ENCODE measurements at places on chromosomes 11 and 22. TPM values are rescaled to one million over a fixed set of nuclear protein-coding genes. Genes with fewer than 3 reads are reported as not detected.

DNA sequence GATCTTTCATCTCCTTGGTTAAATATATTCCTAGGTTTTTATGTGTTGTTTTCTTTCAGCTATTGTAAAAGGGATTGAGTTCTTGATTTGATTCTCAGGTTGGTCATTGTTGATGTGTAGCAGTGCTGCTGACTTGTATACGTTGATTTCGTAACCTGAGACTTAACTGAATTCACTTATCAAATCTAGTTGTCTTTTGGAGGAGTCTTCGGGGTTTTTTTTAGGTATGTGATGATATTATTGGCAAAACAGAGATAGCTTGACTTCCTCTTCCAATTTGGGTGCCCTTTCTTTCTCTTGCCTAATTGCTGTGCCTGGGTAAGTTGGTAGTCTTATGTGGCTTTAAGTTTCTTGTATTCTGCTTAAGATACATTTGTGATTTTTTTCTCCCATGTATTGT lies 52.8 kb downstream of the CBL start:
- H3K27me3 ChIP-seq, result no peaks in the 10 kb centered on the region
- no peak overlapping the region for H3K27ac ChIP-seq
- H3K4me1 ChIP-seq, result no peaks in the 10 kb centered on the region
- no peak overlapping the region for H3K4me3 ChIP-seq

- no peak for DNase-seq
- H3K36me3 ChIP-seq, result peaks cover 50% of the 10 kb centered on the region
- no peaks in the 10 kb centered on the region for H3K27me3 ChIP-seq
- H3K4me1 ChIP-seq, result peaks cover 49% of the 10 kb centered on the region
Observed at GRCh38 chr11:8683115-8683807, 669 bp downstream of the RPL27A start.

DNA sequence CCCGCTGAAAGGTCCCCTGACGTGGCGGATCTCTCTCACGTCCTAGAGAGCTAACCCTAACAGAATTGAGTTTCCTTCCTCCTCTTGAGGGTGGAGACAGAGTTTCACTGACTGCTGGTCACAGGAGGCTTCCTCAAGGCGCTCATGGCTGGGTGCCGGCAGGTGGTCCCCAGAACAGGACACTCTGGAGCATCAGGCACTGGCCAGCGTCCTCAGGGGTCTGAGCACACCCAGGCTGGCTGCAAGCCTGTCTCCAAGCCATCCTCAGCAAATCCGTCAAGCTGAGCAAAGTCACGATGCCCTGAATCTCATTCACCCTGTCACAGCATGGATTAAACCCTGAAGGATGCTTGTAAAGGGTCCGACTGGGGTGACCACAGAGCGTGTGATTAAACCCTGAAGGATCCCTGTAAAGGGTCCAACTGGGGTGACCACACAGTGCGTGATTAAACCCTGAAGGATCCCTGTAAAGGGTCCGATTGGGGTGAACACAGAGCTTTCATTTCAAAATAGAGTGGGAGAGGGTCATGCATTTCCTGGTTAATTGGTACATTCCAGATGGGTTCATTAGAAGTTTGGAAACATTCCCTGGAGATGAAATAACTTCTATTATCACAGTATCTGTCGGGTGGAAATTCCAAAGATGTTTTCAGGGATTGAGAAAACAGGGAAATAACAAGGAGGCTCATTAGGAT lies 473.0 kb downstream of the BRD1 start:
- H3K27ac ChIP-seq, result no peak overlapping the region
- no peak overlapping the region for H3K4me3 ChIP-seq
- H3K4me1 ChIP-seq, result no peaks in the 10 kb centered on the region
- no peak for DNase-seq

GRCh38 chr22:22853713-22854112 lies 33.9 kb upstream of the IGLL5 start:
- H3K27ac ChIP-seq, result no peak overlapping the region
- DNase-seq, result no peak
- no peaks in the 10 kb centered on the region for H3K4me1 ChIP-seq

DNA sequence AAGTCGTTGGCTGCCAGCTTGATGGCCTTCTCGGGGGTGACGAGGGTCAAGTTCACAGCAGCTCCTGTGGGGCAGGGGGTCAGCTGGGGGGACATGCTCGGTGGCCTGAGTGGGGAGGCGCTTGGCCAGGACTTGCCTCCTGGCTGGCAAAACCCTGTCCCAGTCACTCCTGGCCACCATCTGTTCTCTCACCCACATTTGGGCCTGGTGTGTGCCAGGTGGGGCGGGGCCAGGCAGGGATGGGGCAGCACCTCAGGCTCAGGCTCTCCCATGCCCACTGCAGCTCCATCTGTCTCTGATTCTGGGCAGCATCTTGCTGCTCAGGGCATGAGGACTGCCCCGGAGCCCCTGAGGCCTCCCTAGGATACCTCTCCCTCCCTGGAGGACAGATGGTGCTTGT lies 3.7 kb upstream of the CEND1 start:
- peaks cover 42% of the 10 kb centered on the region for H3K4me1 ChIP-seq
- peaks cover 16% of the 10 kb centered on the region for H3K27me3 ChIP-seq
- no peak for DNase-seq
- H3K4me3 ChIP-seq, result no peak overlapping the region
- H3K36me3 ChIP-seq, result peaks cover 32% of the 10 kb centered on the region

- H3K27me3 ChIP-seq, result no peaks in the 10 kb centered on the region
- peaks cover 46% of the 10 kb centered on the region for H3K36me3 ChIP-seq
- H3K4me3 ChIP-seq, result no peak overlapping the region
- peaks cover 46% of the 10 kb centered on the region for H3K4me1 ChIP-seq
- peak overlapping the region; percentile 82 for H3K27ac ChIP-seq
- no peak for DNase-seq
Observed at GRCh38 chr11:34656062-34656720, 35.3 kb downstream of the EHF start.

DNA sequence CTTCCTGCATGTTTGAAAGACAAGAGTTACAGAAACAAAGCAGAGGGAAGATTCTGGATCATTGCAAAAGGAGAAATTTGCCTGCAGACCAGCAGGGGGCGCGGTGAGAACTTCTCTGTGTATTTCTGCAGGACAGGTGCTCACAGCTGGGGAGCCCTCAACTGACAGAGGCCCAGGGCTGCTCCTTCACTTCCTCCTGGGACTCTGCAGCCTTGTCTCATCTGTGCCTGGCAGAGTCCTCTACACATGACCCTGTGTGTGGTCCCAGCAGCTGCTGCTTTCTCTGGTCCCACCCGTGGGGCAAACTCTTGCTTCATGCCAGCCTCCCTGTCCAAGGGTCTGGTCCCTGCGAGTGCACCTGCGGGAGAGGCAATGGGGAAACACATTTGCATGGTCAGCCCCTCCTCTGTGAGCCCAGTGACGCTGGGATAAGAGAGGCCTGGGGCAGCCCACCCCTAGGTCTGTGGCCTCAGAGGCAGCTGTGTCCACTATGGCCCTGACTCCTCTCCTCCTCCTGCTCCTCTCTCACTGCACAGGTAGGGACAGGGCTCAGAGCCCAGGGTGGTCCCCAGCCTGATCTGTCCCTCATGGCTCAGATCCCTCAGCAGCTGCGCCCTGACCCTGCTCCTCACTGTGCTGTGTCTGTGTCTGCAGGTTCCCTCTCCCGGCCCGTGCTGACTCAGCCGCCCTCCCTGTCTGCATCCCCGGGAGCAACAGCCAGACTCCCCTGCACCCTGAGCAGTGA lies 43.2 kb upstream of the VPREB1 start:
- H3K4me3 ChIP-seq, result no peak overlapping the region
- H3K27me3 ChIP-seq, result peaks cover 16% of the 10 kb centered on the region
- H3K27ac ChIP-seq, result no peak overlapping the region

GRCh38 chr11:11580841-11581411 lies 40.9 kb downstream of the GALNT18 start:
- DNase-seq, result no peak
- no peaks in the 10 kb centered on the region for H3K4me1 ChIP-seq
- no peaks in the 10 kb centered on the region for H3K36me3 ChIP-seq

DNA sequence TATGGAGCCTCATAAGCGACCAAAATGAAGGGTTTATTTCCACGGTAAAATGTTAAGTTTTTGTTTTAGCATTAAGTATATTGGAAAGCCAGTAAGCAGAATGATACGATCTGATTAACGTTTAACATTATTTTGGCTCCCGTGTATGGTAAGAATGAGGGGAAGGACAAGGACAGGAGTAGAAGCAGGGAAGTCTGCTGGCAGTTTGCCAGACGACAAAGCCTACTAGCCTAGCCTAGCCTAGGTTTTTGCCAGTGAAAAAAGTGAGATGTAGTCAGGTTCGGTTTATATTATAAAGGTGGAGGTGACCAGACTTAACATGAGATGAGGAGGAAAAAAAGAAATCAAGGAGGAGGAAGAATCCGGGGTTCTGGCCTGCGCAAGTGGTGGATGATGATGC lies 78.9 kb upstream of the ARHGAP32 start:
- H3K27me3 ChIP-seq, result no peaks in the 10 kb centered on the region
- no peaks in the 10 kb centered on the region for H3K36me3 ChIP-seq
- no peaks in the 10 kb centered on the region for H3K4me1 ChIP-seq
- H3K4me3 ChIP-seq, result no peak overlapping the region

GRCh38 chr11:11409901-11410300 lies 56.9 kb upstream of the CSNK2A3 start:
- H3K4me3 ChIP-seq, result no peak overlapping the region
- peaks cover 28% of the 10 kb centered on the region for H3K4me1 ChIP-seq
- no peak for DNase-seq
- H3K36me3 ChIP-seq, result no peaks in the 10 kb centered on the region
- no peaks in the 10 kb centered on the region for H3K27me3 ChIP-seq
- no peak overlapping the region for H3K27ac ChIP-seq

DNA sequence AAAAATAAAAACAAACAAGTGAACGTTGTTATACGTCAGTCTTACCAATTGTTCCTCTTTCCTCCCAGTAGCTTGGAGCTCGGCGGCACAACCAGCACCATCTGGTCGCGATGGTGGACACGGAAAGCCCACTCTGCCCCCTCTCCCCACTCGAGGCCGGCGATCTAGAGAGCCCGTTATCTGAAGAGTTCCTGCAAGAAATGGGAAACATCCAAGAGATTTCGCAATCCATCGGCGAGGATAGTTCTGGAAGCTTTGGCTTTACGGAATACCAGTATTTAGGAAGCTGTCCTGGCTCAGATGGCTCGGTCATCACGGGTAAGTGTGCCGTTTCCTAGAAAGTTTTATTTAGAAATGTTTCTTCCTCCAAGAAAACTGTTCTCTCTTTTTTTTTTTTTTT lies 47.9 kb downstream of the PPARA start:
- no peak overlapping the region for H3K4me3 ChIP-seq
- H3K36me3 ChIP-seq, result peaks cover 19% of the 10 kb centered on the region
- peaks cover 4% of the 10 kb centered on the region for H3K4me1 ChIP-seq
- H3K27ac ChIP-seq, result no peak overlapping the region

DNA sequence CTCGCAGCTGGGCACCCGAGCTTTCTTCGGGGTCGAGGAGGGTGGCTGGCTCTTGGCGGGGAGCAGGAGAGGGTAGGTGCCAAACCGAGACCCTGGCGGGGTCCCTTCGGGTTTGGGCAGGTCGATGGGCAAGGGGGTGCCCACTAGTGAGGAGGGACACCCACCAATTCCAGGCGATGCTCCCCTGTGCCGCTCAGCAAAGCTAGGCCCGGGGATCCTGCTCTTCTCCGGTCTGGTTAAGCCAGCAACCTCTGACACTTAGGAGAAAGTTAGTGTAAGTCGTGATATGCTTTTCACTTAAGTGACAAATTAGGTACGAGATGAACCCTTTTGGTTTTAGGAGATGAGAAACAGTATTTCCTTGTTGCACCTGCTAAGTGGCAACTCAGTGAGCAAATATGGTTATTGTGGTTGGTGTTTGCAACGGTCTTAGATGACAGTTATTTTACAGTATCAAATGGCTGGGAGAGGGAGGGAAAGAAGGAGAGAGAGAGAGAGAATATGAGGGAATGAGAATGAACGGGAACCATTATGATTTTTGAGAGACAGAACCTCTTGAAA lies 565 bp downstream of the NUCB2 start:
- no peak for DNase-seq
- H3K27me3 ChIP-seq, result no peaks in the 10 kb centered on the region
- peak overlapping the region; percentile 89 for H3K27ac ChIP-seq
- H3K4me3 ChIP-seq, result peak overlapping the region; percentile 95
- no peaks in the 10 kb centered on the region for H3K36me3 ChIP-seq
- peaks cover 28% of the 10 kb centered on the region for H3K4me1 ChIP-seq

DNA sequence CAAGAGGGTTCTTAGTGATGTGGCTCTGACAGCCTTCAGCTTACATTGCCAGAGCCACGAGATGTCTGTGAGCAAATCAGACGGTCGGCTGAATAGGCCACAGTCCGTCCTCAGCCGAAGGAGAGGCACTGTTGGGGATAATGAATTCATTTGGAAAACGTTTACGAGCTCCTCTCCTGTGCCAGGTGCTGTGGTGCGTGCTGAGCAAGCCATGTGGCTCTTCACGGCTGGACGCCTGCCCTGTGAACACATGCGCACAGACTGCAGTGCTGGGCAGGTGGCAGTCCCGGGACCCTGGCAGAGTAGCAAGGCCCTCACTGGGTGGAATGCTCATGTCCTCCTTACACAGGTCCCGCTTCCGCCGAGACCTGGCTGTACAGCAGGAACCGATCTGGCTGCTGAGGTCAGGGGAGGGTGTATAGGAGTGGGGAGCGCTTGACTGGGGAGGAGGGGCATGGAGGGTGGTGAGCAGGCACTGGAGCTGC lies 6.8 kb downstream of the TBC1D22A start:
- H3K4me3 ChIP-seq, result no peak overlapping the region
- no peaks in the 10 kb centered on the region for H3K27me3 ChIP-seq
- peak overlapping the region; percentile 63 for H3K27ac ChIP-seq
- H3K4me1 ChIP-seq, result peaks cover 30% of the 10 kb centered on the region
- DNase-seq, result peak; percentile 58
- H3K36me3 ChIP-seq, result no peaks in the 10 kb centered on the region

DNA sequence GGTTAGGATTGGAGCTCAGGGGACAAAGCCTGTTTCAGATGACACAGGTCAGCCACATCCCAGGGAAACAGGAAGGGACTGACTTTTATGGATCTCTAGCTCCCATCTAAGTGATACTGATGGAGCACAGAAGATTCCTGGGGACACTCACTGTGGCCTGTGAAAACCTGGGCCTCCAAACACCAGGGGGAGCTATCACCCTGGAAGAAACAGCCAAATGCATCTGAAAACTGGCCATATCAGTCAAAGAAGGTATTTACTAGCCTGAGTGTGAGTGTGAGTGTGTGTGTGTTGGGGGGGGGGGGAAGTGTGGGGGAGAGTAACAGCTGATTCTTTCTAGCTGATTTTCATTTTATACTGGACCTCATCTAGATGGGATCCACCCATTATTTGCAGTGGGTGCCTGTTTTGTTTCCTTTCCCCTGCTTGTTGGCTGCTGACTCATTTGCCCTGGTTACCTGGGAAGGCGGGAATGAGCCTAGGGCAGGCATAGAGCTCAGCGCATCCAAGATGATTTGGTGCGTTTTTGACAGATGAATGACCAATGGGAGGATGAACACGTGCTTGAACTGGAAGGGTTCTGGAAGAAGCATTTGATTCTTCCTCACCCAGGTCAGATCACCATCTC lies 284.0 kb downstream of the KIRREL3 start:
- no peak overlapping the region for H3K4me3 ChIP-seq
- H3K27ac ChIP-seq, result no peak overlapping the region
- peak; percentile 67 for DNase-seq
- H3K36me3 ChIP-seq, result no peaks in the 10 kb centered on the region
- H3K27me3 ChIP-seq, result peaks cover 36% of the 10 kb centered on the region

- peak; percentile 42 for DNase-seq
- no peak overlapping the region for H3K4me3 ChIP-seq
- H3K27ac ChIP-seq, result peak overlapping the region; percentile 52
- no peaks in the 10 kb centered on the region for H3K36me3 ChIP-seq
Observed at GRCh38 chr22:41772645-41773044, 27.8 kb upstream of the CCDC134 start.

PKP3 gene
- total RNA-seq, result 26.3 TPM

CASP4 gene
- 57.1 TPM for total RNA-seq

AQP11 gene
- total RNA-seq, result 16.1 TPM

POU2AF2 gene
- total RNA-seq, result not detected

TRIM48 gene
- not detected for total RNA-seq

TSGA10IP gene
- total RNA-seq, result not detected

SCO2 gene
- total RNA-seq, result not detected

SAA2 gene
- 60.7 TPM for total RNA-seq

IGSF9B gene
- 22.3 TPM for total RNA-seq

CHRM1 gene
- not detected for total RNA-seq

DGAT2 gene
- 0.45 TPM for total RNA-seq

Data from stomach (tissue), 19 donors.